Stimulated activated CD4-positive, alpha-beta T cell treated with anti-CD3 and anti-CD28 coated beads, Interleukin-4, amount 100 ng/mL, for 24 hours (primary cell): ENCODE measurements at places on chromosomes 7 and 10.

DNA sequence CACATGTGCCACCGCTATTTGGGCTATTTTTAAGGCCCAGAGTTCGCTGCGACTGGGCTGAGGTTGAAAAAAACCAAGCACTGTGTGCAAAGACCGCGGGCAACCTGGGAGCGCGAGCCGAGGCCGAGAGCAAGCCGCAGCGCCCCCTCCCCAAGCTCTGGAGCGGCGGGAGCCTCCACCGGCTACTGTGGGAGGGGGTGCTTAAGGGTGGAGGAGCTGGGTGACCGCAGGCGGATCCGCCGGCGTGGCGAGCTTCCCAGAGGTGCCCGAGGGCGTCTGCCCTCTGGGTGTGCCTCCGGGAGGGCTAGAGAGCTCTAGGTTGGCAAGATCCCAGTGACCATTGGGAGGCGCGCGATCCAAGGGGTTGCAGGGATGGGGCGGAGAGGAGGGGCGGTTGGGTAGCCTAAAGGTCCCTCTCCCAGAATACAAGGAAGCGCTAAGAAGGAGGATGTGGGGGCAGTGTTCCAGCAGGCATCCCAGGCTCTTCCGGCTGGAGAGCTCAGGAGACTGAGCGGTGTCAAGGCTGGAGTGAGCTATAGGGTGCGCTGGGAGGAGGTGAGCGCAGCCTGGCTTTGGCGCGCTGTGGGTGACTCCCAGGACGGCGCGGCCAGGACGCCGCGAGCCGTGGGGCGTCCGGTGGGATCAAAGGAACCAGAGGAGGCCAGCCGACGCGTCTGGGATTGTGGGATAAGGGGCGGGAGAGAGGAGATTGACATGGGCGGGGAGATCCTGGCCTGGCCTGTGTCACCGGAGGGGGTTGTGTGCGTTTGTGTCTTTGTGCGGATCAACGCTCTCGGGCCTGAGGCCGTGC is 8.0 kb downstream of the DLX5 start:
- no peak for DNase-seq

GRCh38 chr7:134922720-134923704 is 63.3 kb upstream of the AGBL3 start:
- no peak for DNase-seq

- peak; percentile 66 for DNase-seq
These were observed 83.5 kb downstream of the SGMS1 start for GRCh38 chr10:50540069-50540825.

GRCh38 chr7:106552645-106553445 is 108.1 kb downstream of the CCDC71L start:
- no peak for DNase-seq

DNA sequence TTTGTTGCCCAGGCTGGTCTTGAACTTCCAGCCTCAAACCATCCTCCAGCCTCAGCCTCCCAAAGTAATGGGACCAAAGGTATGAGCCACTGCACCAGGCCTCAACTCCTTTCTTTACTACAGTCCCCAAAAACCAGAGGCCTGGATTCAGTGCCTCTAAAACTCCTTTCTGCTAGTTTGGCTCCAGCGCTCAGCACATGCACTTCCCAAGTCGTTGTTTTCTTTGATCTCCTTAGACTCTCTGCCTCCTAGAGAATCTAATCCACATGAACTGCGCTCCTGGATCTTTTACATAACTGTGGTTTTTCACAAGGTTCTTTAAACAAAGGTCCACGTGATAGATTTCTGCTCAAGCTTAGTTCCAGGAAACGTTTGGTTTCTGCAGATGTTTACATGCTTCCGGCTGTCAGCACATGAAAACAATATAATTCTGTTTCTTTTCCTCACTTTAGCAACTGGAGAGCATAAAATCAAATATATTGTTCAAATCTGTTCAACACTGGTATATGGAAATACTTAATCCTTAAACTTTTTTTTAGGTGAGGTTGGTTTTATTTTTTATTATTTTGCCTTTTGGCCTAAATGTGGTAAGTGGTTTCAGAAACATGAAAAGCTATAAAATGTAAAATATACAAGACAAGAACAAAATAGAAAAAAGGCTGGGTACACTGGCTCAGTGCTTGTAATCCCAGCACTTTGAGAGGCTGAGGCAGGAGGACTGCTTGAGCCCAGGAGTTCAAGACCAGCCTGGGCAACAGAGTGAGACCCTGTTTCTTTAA is 270.5 kb upstream of the MKLN1 start:
- no peak for DNase-seq
